Endothelial cell (in vitro differentiated cells): ENCODE measurements at places on chromosomes 5 and 9. TPM values are rescaled to one million over a fixed set of nuclear protein-coding genes. Genes with fewer than 3 reads are reported as not detected.

The GADD45G gene
- total RNA-seq, result 6.2 TPM

- no peak for DNase-seq
- H3K27ac ChIP-seq, result no peak overlapping the region
- H3K4me1 ChIP-seq, result peaks cover 49% of the 10 kb centered on the region
- peaks cover 10% of the 10 kb centered on the region for H3K27me3 ChIP-seq
- no peak overlapping the region for H3K4me3 ChIP-seq
These were observed 64.9 kb downstream of the SERINC5 start for GRCh38 chr5:80190960-80191359.

GRCh38 chr5:175599210-175599609, 58.7 kb upstream of the HRH2 start:
- H3K4me3 ChIP-seq, result no peak overlapping the region
- H3K4me1 ChIP-seq, result no peaks in the 10 kb centered on the region
- peaks cover 2% of the 10 kb centered on the region for H3K27me3 ChIP-seq
- H3K36me3 ChIP-seq, result no peaks in the 10 kb centered on the region

- DNase-seq, result no peak
- peaks cover 7% of the 10 kb centered on the region for H3K4me1 ChIP-seq
- no peak overlapping the region for H3K27ac ChIP-seq
- no peaks in the 10 kb centered on the region for H3K27me3 ChIP-seq
- H3K4me3 ChIP-seq, result no peak overlapping the region
These were observed 216.5 kb downstream of the MCTP1 start for GRCh38 chr5:95068289-95068910.

DNA sequence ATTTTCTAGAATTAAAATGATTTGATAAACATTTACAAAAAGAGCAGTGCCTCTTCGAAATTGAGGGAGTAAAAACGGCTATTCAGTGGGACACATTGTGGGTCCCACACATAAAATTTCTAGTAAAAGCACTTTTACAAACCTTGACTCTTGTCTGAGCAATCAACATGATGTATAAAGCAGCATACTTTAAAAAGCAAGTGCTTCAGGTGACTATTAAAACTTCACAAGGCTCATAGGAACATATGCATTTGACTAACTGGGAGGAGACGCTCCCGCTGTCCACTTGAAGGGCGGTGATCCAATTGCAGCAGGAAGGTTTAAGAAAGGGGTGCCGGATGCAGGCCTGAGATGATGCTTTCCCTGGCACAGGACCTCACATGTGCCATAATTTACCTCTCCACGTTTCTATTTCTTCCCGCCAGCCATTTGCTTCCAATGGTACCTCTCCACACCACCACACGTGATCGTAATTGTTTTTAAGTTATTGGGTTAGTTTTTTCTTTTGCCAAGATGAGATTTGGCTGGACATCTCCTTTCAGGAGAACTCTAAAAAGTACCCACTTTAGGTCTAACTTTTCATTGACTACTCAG, 1.8 kb downstream of the MCTP1 start:
- no peak overlapping the region for H3K27ac ChIP-seq
- H3K36me3 ChIP-seq, result no peaks in the 10 kb centered on the region
- DNase-seq, result no peak
- peaks cover 11% of the 10 kb centered on the region for H3K27me3 ChIP-seq

DNA sequence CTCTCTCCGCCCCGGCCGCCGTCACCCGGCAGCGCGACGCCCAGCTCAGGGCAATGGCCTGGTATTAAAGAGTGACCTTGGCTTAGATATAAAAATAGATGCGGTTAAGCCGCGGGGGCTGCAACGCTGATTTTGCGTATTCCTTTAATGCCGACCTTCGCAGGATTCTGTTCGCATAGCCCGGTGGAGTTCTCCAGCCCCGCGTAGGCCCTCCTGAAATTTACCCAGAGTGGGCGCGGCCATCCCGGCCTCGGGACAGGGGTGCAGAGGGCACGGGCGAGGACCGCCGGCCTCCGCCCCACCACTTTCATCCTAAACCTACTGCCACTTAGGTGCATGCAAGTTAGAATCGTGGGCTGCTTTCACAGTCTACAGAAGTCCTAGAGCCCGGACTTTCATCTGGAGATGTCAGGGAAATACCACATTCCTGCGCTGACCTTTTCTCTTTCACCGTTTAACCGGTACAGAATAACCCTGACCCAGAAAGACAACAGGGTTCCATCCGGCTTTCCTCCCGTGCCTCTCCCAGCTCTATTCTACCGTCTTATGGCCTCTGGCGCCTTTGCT, 492 bp upstream of the FAM169A start:
- peaks cover 17% of the 10 kb centered on the region for H3K4me1 ChIP-seq
- H3K27me3 ChIP-seq, result peaks cover 5% of the 10 kb centered on the region
- peak overlapping the region; percentile 76 for H3K27ac ChIP-seq
- peaks cover 4% of the 10 kb centered on the region for H3K36me3 ChIP-seq
- H3K4me3 ChIP-seq, result peak overlapping the region; percentile 90

GRCh38 chr5:42943931-42944631, 96.0 kb downstream of the ANXA2R start:
- no peak overlapping the region for H3K27ac ChIP-seq
- H3K4me3 ChIP-seq, result no peak overlapping the region
- H3K27me3 ChIP-seq, result peaks cover 8% of the 10 kb centered on the region
- peak; percentile 20 for DNase-seq
- H3K36me3 ChIP-seq, result peaks cover 2% of the 10 kb centered on the region

DNA sequence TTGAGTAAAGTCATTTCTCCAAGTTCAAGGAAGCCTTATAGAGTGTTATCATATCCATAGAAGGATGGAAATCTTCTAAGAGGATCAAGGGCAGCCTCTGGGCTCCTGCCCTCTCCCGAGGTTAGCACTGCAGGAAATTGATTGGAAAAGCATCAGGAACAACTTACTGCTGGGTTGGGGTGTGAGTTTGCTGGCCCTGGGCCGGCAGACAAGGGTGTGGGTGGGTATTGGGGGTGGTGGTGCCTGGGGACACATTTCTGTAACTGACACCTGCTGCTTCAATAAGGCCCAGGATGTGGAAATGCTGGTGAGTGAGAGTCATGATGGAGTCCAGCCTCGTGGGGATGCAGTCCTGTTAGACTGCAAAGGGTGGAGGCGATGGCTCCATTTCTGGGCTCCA, 5.5 kb downstream of the CSF2 start:
- H3K36me3 ChIP-seq, result no peaks in the 10 kb centered on the region
- no peak for DNase-seq
- H3K27me3 ChIP-seq, result peaks cover 7% of the 10 kb centered on the region
- no peak overlapping the region for H3K4me3 ChIP-seq
- H3K4me1 ChIP-seq, result no peaks in the 10 kb centered on the region

GRCh38 chr9:15205632-15206420, 101.2 kb downstream of the TTC39B start:
- peaks cover 3% of the 10 kb centered on the region for H3K27me3 ChIP-seq
- H3K36me3 ChIP-seq, result no peaks in the 10 kb centered on the region
- DNase-seq, result no peak
- no peak overlapping the region for H3K27ac ChIP-seq
- H3K4me1 ChIP-seq, result peaks cover 8% of the 10 kb centered on the region

DNA sequence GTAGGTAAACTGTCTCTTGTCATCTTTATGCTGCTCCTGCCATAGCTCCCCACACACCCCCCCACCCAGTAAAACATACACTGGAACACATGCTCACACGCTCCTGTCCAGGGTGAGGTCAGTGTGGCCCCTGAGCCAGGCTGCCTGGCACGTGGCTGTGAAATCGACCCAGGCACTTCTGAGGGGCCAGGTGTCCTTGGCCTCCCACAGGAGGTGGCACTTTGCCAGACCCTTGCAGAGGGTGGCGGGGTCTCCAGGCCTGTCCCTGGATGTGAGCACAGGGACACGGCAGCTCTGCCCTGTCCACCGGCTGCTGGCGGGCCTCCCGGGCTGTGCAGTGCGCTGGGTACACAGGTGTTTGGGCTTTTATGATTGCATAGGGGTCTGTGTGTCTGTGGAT, 10.0 kb upstream of the CRB2 start:
- H3K4me3 ChIP-seq, result no peak overlapping the region
- H3K27me3 ChIP-seq, result peaks cover 3% of the 10 kb centered on the region
- H3K27ac ChIP-seq, result no peak overlapping the region
- no peak for DNase-seq

DNA sequence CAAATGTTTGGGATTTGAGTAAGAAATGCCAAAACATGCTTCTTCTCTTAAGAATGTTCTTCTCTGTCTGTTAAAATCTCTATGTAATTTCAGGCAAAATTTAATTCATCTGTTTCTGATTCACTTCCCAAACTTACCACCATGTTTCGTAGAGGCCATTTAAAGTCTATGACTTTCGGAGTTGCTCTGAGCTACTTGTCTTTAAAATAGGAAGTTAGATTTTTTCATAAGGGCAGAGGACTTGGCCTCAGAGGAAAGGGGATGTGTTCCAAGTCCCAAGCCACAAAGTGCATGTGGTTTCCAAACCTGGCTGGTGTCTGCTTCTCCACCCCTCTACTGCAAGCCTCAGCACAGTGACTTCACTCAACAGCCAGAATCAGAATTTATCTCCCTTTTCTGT, 111.3 kb upstream of the ADRA1B start:
- H3K4me3 ChIP-seq, result no peak overlapping the region
- no peak for DNase-seq
- no peaks in the 10 kb centered on the region for H3K36me3 ChIP-seq
- H3K4me1 ChIP-seq, result no peaks in the 10 kb centered on the region
- no peak overlapping the region for H3K27ac ChIP-seq

- DNase-seq, result peak; percentile 44
- no peaks in the 10 kb centered on the region for H3K27me3 ChIP-seq
- peaks cover 4% of the 10 kb centered on the region for H3K36me3 ChIP-seq
- no peak overlapping the region for H3K27ac ChIP-seq
These were observed 20.8 kb downstream of the DCANP1 start for GRCh38 chr5:135426102-135427082.

GRCh38 chr5:21152611-21153010, 1164.6 kb upstream of the CDH18 start:
- no peaks in the 10 kb centered on the region for H3K27me3 ChIP-seq
- no peaks in the 10 kb centered on the region for H3K36me3 ChIP-seq
- no peak for DNase-seq
- no peak overlapping the region for H3K4me3 ChIP-seq

- no peak for DNase-seq
- no peak overlapping the region for H3K27ac ChIP-seq
- H3K4me3 ChIP-seq, result no peak overlapping the region
- H3K27me3 ChIP-seq, result peaks cover 6% of the 10 kb centered on the region
- H3K4me1 ChIP-seq, result peaks cover 49% of the 10 kb centered on the region
- H3K36me3 ChIP-seq, result no peaks in the 10 kb centered on the region
These were observed 94.0 kb upstream of the DNAH5 start for GRCh38 chr5:14038341-14038959.

- H3K4me1 ChIP-seq, result no peaks in the 10 kb centered on the region
- H3K27ac ChIP-seq, result no peak overlapping the region
- DNase-seq, result no peak
- H3K4me3 ChIP-seq, result no peak overlapping the region
- H3K36me3 ChIP-seq, result no peaks in the 10 kb centered on the region
These were observed 13.5 kb upstream of the PDZD2 start for GRCh38 chr5:31625394-31625793.

DNA sequence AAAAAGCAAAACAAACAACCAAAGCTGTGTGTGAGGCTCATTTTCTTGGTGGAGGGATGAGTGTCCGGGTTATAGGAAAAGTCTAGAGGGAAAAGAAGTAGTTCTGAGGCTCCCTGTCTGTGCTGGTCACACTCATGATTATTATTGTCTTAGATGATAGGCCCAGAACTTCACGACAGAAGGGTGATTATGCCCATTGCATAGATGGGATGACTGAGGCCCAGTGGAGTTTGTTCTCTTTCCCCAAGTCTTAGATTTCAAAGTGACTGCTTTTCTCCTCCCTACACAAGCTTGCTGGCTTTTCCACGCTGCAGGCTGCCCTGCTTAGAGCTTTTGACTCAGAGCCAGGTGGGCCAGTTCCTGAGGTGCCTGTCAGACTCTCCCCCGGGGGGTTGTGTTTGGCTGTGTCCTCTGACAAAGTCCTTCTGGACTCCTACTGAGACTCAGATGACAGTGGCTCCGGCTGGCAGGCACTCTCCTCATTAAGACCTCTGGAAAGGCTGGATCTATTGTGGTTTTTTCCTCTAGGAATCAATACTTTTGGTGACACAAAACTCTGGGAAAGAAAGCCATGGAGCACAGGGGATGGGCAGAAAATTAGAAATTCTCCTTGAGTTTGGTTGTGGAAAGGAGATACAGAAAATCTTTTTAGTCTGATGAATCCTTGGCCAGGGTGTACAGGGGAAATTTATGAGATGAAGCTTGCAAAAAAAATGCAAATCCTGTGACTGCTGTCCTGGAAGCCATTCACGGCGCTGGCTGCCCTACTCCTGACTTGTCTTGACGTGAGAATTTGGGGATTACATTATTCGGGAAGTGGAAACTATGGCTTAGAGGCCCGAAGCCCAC, 120.9 kb downstream of the NSG2 start:
- no peaks in the 10 kb centered on the region for H3K36me3 ChIP-seq
- H3K4me3 ChIP-seq, result no peak overlapping the region
- H3K27ac ChIP-seq, result no peak overlapping the region
- no peak for DNase-seq
- peaks cover 1% of the 10 kb centered on the region for H3K27me3 ChIP-seq

GRCh38 chr5:169013208-169013728, 287.7 kb downstream of the SLIT3 start:
- H3K4me3 ChIP-seq, result no peak overlapping the region
- peaks cover 10% of the 10 kb centered on the region for H3K4me1 ChIP-seq
- H3K27me3 ChIP-seq, result no peaks in the 10 kb centered on the region
- no peak for DNase-seq
- H3K27ac ChIP-seq, result no peak overlapping the region

The SPINK4 gene
- total RNA-seq, result not detected

The UBLCP1 gene
- total RNA-seq, result 24.5 TPM

- DNase-seq, result no peak
- H3K4me3 ChIP-seq, result no peak overlapping the region
- H3K27me3 ChIP-seq, result peaks cover 3% of the 10 kb centered on the region
- no peak overlapping the region for H3K27ac ChIP-seq
These were observed 141.1 kb upstream of the SPDL1 start for GRCh38 chr5:169442403-169442874.

GRCh38 chr5:120576588-120576987, 112.5 kb downstream of the PRR16 start:
- H3K27ac ChIP-seq, result no peak overlapping the region
- no peaks in the 10 kb centered on the region for H3K27me3 ChIP-seq
- H3K4me1 ChIP-seq, result no peaks in the 10 kb centered on the region
- DNase-seq, result no peak
